ENCODE measurements at places on chromosomes 1 and 21. TPM values are rescaled to one million over a fixed set of nuclear protein-coding genes. Genes with fewer than 3 reads are reported as not detected.
A peak's percentile ranks its signal among the peaks of the same experiment; 100 is the strongest.

GRCh38 chr1:186325239-186325638 lies 49.8 kb downstream of the TPR start:
- DNase-seq = peak; percentile 7

DNA sequence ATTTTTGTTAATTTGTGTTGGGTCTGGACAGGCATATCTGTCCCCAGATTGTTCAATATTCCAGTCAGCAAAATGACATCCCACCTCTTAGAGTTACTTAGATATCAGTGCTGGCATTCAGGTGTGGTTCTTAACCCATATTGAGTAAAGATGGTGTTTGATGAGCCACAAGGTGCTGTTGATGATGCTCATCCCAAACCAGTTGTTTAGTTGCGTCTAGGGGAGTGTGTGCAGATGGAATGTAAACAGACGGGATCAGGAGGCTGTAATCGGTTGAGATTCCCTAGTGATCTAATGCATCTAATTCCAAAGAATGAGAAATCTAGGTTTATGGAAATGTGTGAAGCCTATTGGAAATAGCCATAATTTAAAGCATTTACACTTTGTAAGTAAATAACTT lies 1.1 kb downstream of the HOOK1 start:
- DNase-seq = no peak

- DNase-seq = no peak
Observed at GRCh38 chr1:183670169-183670568, 17.1 kb upstream of the APOBEC4 start.

DNA sequence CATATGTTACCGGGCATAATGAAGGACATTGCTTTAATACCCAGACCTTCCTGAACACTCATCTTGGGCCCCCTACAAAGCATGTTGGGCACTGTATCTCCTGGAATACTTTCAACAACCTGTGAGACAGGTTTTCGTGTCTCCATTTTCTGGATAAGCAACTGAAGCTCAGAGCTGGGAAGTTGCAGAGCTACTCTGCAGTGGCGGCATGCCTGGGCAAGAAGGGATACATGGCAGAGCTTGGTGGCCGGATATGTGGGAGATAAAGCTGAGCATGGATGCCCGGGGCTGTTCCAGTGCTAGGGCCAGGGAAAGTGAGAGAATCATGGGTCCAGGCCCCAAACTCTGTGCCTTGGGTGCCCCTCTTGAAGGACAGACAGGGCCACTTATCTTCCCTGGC lies 71.6 kb upstream of the KCND3 start:
- DNase-seq = no peak

Gene ZMYND12
- total RNA-seq = 0.32 TPM

Data from fibroblast of villous mesenchyme (primary cell).